ENCODE measurements at places on chromosomes 4 and X. TPM values are rescaled to one million over a fixed set of nuclear protein-coding genes. Genes with fewer than 3 reads are reported as not detected.

TRIML2 gene
- not detected for total RNA-seq

HSFX3 gene
- not detected for total RNA-seq

SOX3 gene
- total RNA-seq, result not detected

DIPK2B gene
- 2.6 TPM for total RNA-seq

SHROOM4 gene
- 3.2 TPM for total RNA-seq

All from cardiac ventricle fibroblast (primary cell).